ENCODE measurements at places on chromosomes 16 and 17.

- peak; percentile 6 for DNase-seq
Observed at GRCh38 chr16:6684076-6684673, 648.5 kb upstream of the RBFOX1 start.

DNA sequence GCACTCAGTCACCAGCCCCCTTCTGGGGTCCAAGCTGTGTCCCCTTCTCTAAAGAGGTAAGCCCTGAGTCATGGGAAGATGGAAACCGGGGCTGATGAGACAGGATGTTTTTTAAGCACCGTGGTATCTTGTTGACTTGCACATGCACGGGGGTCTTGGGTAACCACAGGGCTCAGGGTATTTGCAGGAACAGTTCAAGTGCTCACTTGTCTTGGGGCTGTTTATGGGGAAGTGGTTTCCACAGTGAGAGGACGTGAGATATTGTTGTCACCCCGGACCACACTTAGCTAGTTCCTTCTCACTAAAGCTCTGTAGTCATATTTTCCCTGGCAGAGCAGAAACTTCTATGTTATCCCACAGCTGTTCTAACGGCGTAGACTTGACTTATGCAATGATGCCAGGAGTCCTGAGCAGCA lies 7.7 kb downstream of the CCL3L1 start:
- no peak for DNase-seq

DNA sequence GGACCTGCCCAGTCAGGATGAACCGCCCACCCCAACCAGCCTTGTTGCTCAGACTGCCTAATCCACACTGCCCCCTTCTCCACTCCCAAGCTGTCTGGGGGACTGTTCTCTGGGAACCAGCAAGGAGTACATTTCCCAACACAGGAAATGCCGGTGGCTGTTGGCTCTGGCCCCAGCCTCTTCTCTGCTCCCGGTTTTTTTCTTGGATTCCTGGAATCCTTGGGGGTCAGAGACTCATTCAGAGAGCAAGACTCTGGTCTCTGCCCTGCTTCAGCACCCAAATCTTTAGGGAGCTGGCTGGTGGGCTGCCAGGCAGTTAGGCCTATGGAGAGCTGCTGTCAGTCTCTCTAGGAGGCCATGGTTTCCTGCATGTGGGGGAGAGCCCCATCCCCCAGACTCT lies 10.8 kb upstream of the MTMR4 start:
- DNase-seq: peak; percentile 67

DNA sequence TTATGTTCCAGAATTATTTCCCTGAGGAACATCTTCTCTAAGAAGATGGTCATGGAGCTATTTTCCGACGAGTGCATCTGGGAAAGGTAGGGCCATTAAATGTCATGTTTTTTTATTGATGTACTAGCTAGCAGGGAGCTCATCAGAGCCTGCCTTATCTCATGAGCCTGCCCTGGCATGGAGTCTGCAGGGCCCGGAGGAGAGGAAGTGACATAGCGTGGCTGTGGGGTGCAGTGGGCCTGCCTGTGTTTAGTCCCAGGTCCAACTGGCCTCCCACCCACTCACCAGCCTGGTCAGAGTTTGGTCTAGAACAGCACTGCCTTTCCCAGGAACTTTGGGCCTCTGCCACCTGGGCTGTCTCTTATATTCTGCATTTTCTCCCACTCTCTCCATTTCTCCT lies 389.8 kb downstream of the SNX29 start:
- no peak for DNase-seq

GRCh38 chr16:27698266-27698665 lies 148.3 kb downstream of the KATNIP start:
- peak; percentile 12 for DNase-seq

GRCh38 chr17:66776999-66777688 lies 57.8 kb upstream of the CACNG5 start:
- no peak for DNase-seq

DNA sequence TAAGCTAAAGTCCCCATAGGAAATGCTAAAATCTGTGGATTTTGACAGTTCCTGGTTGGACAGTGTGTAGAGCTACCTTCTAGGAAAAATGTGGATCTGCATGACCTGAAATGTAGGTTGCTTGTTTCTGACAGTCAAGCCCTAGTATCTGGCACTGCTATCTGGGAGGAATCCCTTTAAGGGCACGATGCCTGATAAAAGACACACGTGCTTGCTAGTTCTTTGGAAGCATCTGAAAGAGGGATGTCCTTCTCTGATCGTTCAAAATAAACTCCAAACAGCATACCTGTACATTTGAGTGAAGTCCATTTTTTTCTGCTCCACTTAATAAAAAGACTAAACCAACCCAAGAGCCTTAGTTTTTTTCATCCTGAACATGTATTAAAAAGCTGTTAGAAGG lies 101.3 kb downstream of the CDK5R1 start:
- no peak for DNase-seq

DNA sequence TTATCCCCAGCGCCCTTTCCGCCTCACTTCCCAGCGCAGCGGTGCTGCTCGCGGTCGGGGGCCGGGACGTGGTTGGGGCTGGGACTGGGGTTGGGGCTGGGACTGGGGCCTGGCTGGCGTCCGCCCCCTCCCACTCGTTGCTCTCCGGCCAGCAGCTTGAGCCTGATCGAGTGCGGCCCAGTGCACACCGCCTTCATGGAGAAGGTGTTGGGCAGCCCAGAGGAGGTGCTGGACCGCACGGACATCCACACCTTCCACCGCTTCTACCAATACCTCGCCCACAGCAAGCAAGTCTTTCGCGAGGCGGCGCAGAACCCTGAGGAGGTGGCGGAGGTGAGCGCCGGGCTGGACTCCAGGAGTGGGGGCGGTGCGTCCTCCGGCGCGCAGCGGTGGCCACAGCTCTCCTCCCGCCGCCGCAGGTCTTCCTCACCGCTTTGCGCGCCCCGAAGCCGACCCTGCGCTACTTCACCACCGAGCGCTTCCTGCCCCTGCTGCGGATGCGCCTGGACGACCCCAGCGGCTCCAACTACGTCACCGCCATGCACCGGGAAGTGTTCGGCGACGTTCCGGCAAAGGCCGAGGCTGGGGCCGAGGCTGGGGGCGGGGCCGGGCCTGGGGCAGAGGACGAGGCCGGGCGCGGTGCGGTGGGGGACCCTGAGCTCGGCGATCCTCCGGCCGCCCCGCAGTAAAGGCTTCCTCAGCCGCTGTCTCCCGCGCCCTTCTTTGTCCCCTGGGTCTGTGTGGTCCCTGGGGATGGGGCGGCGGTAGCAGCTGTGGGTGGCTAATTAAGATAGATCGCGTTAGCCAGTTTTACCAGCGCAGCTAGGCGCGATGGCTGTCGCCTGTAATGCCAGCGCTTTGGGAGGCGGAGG lies 1.8 kb downstream of the HSD17B1 start:
- DNase-seq: peak; percentile 73

GRCh38 chr17:8292639-8293395 lies 2.4 kb downstream of the SLC25A35 start:
- DNase-seq: no peak

DNA sequence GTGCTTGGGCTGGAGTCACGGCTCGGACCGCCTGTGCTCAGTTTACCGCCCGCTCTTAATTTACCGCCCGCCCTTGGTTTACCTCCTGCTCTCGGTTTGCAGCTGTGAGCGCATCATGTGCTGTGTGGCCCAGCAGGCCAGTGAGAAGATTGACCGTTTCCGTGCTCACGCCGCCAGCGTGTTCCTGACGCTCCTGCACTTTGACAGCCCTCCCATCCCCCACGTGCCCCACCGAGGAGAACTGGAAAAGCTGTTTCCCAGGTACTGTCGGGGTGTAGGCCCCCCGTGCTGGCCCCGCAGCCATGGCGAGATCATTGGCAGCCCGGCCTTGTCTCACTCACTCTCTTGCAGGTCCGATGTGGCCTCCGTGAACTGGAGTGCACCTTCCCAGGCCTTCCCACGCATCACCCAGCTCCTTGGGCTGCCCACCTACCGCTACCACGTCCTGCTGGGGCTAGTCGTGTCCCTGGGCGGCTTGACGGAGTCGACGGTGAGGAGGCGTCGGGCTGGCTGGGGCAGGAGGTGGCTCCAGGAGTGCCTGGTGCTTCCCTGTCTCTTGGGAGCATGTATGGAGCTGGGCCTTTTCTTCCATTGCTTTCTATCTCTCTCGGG lies 89.3 kb upstream of the ZNF750 start:
- no peak for DNase-seq

DNA sequence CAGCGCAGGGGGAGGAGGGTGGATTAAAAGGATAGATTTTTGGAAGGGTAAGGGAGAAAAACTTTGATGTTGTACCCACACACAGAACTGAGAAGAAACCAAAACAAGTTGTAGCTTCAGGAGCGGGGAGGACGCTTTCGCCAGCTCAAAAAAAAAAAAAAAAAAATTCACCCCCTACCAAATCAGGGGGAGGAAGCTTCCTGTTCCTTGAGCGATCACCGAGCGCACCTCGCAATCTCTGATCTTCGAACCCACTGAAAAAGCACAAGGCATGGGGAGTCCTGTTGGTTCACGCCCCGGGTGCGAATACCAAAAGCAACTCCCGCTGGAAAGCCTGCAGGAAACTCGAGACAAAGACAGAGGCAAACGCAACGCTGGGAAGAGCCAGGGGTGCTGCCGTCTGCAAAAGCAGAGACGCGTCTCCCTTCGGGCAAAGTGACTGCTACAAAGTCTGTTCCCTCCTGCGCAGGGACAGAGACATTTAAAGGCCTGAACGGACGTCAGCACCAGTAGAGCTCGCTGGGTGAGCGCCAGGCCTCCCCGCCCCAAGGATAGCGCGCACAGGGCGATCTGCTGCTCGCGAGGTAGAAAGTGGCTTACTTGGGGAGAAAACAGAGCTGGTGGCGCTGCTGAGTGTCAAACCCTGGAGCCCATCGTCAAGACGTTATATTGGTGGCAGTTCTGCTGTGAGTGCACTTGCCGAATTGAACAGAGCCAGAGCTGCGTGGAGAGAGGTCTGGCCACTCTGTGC lies 190.4 kb downstream of the USP22 start:
- peak; percentile 0 for DNase-seq
